ENCODE measurements at places on chromosomes 3 and 15.

GRCh38 chr15:75653347-75653913, 5.7 kb downstream of the SNX33 start:
- peak; percentile 57 for DNase-seq

DNA sequence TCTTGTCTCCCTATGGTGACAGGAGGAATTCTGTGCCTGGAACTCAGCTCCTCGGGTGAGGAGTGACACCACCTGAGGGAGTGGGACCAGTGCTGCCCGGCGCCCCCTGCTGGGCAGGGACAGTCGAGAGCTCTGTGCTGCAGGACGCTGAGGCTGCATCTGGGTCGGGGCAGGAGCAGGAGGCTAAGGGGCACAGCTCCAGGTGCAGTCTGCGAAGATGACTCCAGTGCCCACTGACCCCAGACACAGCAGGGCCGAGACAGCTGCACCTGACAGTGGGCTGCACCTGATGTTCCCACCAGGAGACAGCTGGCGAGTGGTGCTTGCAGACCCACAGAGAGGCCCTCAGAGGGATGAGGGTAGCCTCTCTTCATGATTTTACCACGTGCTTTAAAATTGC, 152.9 kb downstream of the ATP10A start:
- peak; percentile 66 for DNase-seq

GRCh38 chr15:56042498-56042897, 49.1 kb upstream of the NEDD4 start:
- DNase-seq, result no peak

GRCh38 chr15:44092221-44092620, 102.8 kb downstream of the FRMD5 start:
- no peak for DNase-seq

- no peak for DNase-seq
Observed at GRCh38 chr3:69214241-69214640, 91.8 kb upstream of the LMOD3 start.

DNA sequence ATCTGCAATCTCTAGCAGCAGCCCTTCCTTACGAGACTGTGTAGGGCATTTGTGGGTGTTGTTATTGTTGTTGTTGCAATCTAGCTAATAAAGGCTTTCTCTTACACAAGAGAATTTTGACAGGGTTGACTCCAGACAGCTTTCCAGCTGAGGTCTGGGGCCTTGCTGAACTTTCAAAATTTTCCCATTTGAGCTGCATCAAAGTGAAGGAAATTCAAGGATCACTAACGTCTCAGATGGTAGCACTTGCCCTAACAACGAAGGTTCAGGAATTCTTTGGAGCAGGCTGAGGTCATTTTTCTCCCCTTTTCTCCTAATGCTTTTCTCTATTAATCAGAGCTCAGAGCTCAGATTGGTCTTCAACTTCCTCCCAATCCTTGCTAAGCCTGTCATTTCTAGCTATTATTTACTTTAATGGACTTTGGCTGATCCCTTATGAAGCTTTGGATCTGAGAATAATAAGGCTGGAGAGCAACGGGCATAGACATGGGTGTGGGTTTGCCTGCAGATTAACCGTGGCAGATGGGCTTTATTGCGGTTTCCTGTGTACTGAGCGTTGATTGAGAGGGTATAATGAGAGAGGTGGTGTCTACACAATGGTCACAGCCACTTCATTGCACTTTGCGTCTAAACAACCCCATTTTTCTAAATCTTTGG, 614.0 kb upstream of the AGTR1 start:
- no peak for DNase-seq

DNA sequence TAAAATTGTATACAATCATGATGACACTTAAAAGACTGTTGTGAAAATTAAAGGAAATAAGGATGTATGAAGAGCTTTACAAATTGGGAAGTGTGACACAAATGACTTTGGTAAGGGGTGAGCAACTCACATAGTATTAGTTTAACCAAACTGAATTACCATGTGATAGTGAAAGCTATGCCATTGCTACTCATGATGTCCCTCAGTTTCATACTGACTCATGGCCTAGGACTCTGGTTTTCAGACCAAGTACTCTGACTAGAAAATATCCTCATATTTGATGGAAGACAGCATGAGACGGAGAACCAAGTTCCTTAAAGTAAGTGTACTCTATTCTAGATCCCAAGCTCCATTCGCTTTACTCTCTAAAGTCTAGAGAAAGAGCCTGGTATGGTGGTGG, 203.2 kb upstream of the ICE2 start:
- no peak for DNase-seq

DNA sequence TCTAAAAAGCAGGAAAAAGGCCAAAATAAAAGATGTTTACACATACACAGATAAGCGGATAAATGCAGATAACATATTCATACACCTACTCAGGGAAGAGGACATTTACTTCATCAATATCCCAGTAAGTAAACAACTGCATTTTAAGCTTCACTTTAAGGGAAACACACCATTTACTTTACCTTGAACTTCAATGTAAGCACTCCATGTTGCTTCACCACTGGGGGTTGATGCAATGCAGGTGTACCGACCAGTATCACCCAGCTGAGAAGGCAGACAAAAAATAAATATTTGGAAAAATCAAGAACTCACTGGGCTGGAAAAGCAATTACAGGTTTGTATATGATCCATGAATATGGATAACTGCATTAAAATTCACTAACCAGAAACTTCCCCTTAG, 1099.5 kb downstream of the ROBO1 start:
- no peak for DNase-seq

DNA sequence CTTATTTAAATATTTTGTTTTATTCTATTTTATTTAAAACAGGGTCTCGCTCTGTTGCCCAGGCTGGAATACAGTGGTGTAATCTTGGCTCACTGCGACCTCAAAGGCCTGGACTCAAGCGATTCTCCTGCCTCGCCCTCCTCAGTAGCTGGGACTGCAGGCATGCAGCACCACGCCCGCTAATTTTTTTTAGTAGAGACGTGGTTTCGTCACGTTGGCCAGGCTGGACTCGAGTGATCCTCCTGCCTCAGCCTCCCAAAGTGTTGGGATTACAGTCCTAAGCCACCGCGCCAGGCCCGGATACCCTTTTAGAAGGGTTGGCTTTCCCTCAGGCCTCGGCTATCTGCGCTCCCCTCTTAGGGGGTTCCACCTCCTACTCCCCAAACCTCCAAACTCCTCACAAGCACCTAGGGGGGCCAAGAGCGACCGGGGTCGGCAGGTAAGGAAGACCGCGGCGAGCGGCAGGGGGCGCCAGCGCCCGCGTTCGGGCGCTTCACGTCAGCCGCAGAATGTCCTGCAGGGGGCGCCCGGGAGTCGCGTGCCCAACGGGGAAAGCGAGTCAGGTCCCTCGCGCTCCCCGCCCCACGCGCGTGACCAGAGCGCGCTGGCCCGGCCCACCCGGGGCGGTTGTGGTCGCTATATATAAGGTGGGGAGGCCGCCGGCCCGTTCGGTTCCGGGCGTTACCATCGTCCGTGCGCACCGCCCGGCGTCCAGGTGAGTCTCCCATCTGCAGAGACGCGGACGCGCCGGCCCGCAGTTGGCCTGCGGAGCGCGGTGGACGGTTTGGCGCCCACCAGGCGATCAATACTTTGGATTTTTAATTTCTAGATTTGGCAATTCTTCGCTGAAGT, 51.8 kb upstream of the GATM start:
- peak; percentile 87 for DNase-seq

- DNase-seq, result no peak
Observed at GRCh38 chr3:44026220-44026865, 215.3 kb upstream of the TOPAZ1 start.

GRCh38 chr3:30184091-30184810, 422.1 kb upstream of the TGFBR2 start:
- DNase-seq, result no peak

DNA sequence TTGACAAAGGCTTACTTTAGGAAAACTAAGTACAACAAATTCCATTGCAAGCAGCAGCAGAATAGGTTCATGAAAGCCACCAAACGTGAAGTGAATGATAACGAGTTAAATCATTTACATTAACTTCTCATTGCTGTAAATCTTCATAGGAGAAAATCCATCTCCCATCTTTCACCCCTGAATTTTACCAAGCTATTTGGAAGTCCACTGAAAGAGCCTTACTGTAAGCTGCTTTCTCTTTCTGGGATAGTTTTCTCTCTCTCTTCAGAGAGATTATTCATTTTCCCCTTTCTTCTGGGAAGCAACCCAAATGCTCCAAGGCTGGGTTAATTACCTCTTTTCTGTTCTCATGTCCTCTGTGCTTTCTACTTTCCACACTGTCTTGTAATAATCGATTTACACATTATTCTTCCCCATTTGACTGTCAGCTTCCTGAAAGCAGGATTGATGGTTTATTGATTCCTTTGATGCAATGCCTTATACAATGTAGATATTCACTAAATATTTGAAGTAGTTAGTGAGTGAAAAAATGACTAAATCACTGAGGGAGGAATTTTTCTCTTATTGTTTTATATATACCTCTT, 914.3 kb upstream of the ARPP21 start:
- DNase-seq, result no peak

- DNase-seq, result no peak
Observed at GRCh38 chr15:56758770-56759449, 25.6 kb upstream of the ZNF280D start.

All from sciatic nerve (tissue), 2 donors.